ENCODE measurements at places on chromosomes 7 and 10. TPM values are rescaled to one million over a fixed set of nuclear protein-coding genes. Genes with fewer than 3 reads are reported as not detected.

- no peak overlapping the region for H3K27ac ChIP-seq
- no peaks in the 10 kb centered on the region for H3K27me3 ChIP-seq
- no peaks in the 10 kb centered on the region for H3K4me1 ChIP-seq
- no peak for DNase-seq
- no peak overlapping the region for H3K4me3 ChIP-seq
- H3K36me3 ChIP-seq = no peaks in the 10 kb centered on the region
Measured at GRCh38 chr7:26620352-26620751, 244.0 kb downstream of the SKAP2 start.

GRCh38 chr7:28076423-28077200 lies 104.0 kb downstream of the JAZF1 start:
- no peaks in the 10 kb centered on the region for H3K36me3 ChIP-seq
- no peak for DNase-seq
- H3K27ac ChIP-seq = no peak overlapping the region
- H3K4me1 ChIP-seq = no peaks in the 10 kb centered on the region
- no peak overlapping the region for H3K4me3 ChIP-seq

DNA sequence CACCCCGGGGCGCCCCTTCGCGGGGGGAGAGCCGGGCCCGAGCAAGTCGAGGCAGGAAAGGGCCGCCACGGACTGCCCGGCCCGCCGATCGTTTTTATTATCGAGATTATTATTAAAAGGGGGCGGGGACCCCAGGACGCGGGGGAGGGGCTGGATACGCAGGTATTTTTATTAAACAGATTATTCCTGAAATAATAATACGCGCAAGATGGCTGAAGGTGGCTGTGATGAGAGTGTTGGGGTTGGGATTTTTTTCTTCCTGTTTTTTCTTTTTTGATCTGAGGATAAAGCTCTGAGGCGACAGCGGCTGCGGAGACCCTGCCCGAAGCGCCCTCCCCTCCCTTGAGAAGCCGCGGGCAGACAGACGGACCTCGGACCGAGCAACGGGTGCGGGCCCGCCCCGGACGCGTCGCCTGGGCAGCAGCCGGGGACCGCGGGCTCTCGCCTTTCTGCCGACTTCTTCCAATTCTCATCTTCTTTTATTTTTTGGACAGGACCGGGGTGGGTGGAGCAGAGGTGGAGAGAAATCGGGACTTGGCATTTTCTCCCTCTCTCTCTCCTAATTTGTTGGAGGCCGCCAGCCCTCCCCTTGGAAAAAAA lies 1.4 kb upstream of the TRIM8 start:
- H3K27me3 ChIP-seq = no peaks in the 10 kb centered on the region
- no peaks in the 10 kb centered on the region for H3K36me3 ChIP-seq

- no peak overlapping the region for H3K4me3 ChIP-seq
- no peaks in the 10 kb centered on the region for H3K27me3 ChIP-seq
- H3K36me3 ChIP-seq = no peaks in the 10 kb centered on the region
Measured at GRCh38 chr7:46933596-46933995, 648.3 kb downstream of the TNS3 start.

DNA sequence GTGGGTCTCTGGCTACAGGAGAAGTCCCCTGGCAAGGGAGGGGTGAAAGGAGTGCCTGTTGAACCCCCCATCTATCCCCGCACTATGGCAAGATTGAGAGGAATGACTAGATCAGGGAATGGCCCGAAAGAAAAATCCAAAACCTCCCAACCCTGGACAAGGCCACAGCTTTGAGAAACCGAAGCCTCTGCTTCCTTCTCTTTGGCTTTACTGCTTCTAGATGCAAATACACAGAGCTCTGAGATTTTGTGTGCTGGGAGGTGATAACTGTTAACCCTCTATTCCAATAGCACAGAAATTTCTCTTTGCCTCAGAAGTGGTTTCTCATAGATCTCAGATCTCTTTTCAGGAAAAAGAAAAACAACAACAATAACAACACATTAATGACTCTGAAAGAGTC lies 15.0 kb downstream of the CAV1 start:
- H3K27ac ChIP-seq = no peak overlapping the region
- H3K4me1 ChIP-seq = no peaks in the 10 kb centered on the region
- H3K4me3 ChIP-seq = no peak overlapping the region

Gene OPN1SW
- total RNA-seq = not detected

Gene HDAC9
- 0.88 TPM for total RNA-seq
